ENCODE measurements at places on chromosomes 7 and 10. TPM values are rescaled to one million over a fixed set of nuclear protein-coding genes. Genes with fewer than 3 reads are reported as not detected.

GRCh38 chr7:119711104-119711503, 561.9 kb upstream of the KCND2 start:
- H3K27me3 ChIP-seq: no peaks in the 10 kb centered on the region
- no peak overlapping the region for H3K27ac ChIP-seq
- no peak for DNase-seq
- H3K4me3 ChIP-seq: no peak overlapping the region
- H3K36me3 ChIP-seq: no peaks in the 10 kb centered on the region

GRCh38 chr10:53839440-53840039, 961.5 kb downstream of the PCDH15 start:
- H3K4me1 ChIP-seq: no peaks in the 10 kb centered on the region
- H3K27me3 ChIP-seq: no peaks in the 10 kb centered on the region
- H3K36me3 ChIP-seq: no peaks in the 10 kb centered on the region
- no peak overlapping the region for H3K4me3 ChIP-seq

DNA sequence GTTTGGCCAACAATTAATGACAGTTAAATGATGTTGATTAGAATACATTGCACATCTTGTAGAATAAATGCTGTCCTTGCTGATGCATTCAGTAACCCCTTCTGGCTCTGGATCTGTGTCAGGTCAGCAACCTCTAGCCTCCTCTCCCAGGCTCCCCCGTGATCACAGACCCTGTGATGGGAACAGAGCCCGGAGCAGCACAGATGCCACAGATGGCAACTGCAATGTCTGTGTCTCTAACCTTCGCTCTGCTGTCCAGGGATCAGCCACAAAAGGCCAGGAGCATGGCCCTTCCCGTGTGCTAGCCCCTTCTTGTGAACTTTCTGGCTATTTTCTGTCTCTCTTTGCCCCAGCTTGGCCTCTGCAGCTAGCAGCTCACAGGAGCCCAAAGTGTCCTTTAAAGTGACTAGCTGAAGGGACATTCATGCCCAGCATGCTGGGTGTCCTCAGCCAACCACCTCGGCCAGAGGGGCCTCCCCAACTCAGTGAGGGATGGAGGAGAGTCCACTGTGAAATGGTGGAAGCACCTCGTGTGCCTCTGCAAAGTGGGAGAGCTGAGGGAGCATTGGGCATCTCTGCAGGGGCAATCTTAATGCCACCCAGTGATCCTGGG, 167.0 kb upstream of the TCERG1L start:
- no peak overlapping the region for H3K4me3 ChIP-seq
- DNase-seq: no peak
- no peaks in the 10 kb centered on the region for H3K4me1 ChIP-seq
- no peak overlapping the region for H3K27ac ChIP-seq

MYL10 gene
- not detected for total RNA-seq

DNA sequence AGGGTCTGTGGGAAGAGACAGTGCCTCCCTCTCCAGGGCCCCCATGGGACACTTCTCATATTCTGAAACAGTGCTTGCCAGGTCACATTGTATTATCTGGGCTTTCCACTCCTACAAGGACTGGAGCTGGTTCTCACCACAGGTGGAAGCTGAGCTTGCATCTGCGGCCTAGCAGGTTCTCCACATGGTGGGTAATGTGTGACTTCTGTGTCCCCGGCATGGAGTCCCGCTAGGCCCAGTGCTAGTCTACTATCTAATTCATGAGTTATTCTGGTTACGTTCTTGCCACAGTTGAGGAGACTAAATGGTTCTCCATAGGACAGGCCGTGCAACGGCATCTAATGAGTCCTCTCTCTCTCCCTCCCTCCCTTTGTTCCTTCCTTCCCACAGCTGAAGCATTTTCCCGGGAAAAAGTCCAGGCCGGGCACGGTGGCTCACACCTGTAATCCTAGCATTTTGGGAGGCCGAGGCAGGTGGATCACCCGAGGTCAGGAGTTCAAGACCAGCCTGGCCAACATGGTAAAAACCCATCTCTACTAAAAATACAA, 27.7 kb downstream of the PRLHR start:
- peaks cover 4% of the 10 kb centered on the region for H3K4me1 ChIP-seq
- no peaks in the 10 kb centered on the region for H3K36me3 ChIP-seq
- no peak for DNase-seq
- H3K27ac ChIP-seq: no peak overlapping the region
- no peak overlapping the region for H3K4me3 ChIP-seq

- no peak overlapping the region for H3K4me3 ChIP-seq
- H3K27me3 ChIP-seq: peaks cover 51% of the 10 kb centered on the region
- DNase-seq: no peak
- H3K36me3 ChIP-seq: no peaks in the 10 kb centered on the region
- H3K4me1 ChIP-seq: peaks cover 5% of the 10 kb centered on the region
- H3K27ac ChIP-seq: no peak overlapping the region
Observed at GRCh38 chr7:1401011-1401410, 58.3 kb downstream of the MICALL2 start.

- no peak for DNase-seq
- peaks cover 12% of the 10 kb centered on the region for H3K36me3 ChIP-seq
- H3K27ac ChIP-seq: no peak overlapping the region
- no peak overlapping the region for H3K4me3 ChIP-seq
Observed at GRCh38 chr7:101236292-101236835, 1.2 kb downstream of the CLDN15 start.

GRCh38 chr10:88187472-88187871, 324.0 kb downstream of the PTEN start:
- H3K4me1 ChIP-seq: peaks cover 4% of the 10 kb centered on the region
- no peak overlapping the region for H3K27ac ChIP-seq
- no peaks in the 10 kb centered on the region for H3K36me3 ChIP-seq
- H3K27me3 ChIP-seq: no peaks in the 10 kb centered on the region
- no peak overlapping the region for H3K4me3 ChIP-seq

DNA sequence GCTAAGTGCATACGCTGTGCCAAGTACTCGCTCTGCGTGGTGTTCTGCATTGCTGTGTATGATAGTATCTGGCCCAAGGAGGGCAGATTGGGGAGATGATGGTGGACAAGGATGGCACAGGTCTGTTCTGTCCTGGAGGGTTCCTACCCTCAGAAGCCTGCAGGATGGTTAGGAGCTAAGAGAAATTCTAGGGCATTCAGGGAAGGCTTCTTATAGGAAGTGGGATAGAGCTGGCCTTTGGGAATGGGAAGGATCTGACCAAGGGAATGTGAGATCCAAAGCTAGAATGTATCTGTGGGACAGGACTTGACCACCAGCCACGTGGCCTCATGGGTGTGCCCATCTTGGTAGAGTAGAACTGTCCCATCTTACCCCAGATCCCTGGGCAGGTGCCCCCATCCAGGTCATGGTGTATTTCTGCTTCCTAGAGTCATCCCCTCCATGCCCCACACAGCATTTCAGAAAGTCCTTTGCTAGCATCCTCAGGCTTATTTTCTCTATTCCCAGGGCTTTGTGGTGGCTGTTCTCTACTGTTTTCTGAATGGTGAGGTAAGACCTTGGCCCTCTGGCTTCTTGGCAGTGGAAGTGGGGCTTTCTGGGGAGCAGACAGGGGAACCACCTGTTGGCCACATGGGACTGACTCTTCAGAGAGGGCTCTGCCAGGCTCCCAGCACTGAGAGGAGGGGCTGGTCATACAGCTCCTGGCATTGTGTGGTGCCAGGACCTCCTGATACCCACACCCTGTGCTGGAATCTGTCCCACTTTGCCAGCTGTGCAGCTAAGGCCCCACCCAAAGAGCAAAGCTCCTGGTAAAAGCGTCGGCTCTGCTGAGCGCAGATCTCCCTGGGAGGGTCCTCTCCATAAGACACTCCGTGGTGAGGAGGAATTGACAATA, 52.5 kb downstream of the ADCYAP1R1 start:
- DNase-seq: no peak
- no peak overlapping the region for H3K27ac ChIP-seq
- H3K27me3 ChIP-seq: peaks cover 2% of the 10 kb centered on the region

GRCh38 chr7:14424675-14425074, 435.2 kb upstream of the ETV1 start:
- H3K27ac ChIP-seq: no peak overlapping the region
- no peaks in the 10 kb centered on the region for H3K27me3 ChIP-seq
- H3K4me3 ChIP-seq: no peak overlapping the region
- no peaks in the 10 kb centered on the region for H3K4me1 ChIP-seq
- no peaks in the 10 kb centered on the region for H3K36me3 ChIP-seq

ZFYVE27 gene
- 22.6 TPM for total RNA-seq

TMEM243 gene
- 46.9 TPM for total RNA-seq

GRCh38 chr7:156781972-156782371, 111.0 kb downstream of the LMBR1 start:
- no peaks in the 10 kb centered on the region for H3K27me3 ChIP-seq
- no peak for DNase-seq
- H3K27ac ChIP-seq: peak overlapping the region; percentile 16
- peaks cover 37% of the 10 kb centered on the region for H3K4me1 ChIP-seq
- peaks cover 20% of the 10 kb centered on the region for H3K36me3 ChIP-seq

GRCh38 chr10:101280511-101280910, 51.2 kb upstream of the LBX1 start:
- no peak overlapping the region for H3K4me3 ChIP-seq
- peaks cover 2% of the 10 kb centered on the region for H3K4me1 ChIP-seq
- no peak overlapping the region for H3K27ac ChIP-seq
- peaks cover 37% of the 10 kb centered on the region for H3K27me3 ChIP-seq
- no peaks in the 10 kb centered on the region for H3K36me3 ChIP-seq

IRF5 gene
- total RNA-seq: 7.2 TPM

SPAG6 gene
- 0.09 TPM for total RNA-seq

DNA sequence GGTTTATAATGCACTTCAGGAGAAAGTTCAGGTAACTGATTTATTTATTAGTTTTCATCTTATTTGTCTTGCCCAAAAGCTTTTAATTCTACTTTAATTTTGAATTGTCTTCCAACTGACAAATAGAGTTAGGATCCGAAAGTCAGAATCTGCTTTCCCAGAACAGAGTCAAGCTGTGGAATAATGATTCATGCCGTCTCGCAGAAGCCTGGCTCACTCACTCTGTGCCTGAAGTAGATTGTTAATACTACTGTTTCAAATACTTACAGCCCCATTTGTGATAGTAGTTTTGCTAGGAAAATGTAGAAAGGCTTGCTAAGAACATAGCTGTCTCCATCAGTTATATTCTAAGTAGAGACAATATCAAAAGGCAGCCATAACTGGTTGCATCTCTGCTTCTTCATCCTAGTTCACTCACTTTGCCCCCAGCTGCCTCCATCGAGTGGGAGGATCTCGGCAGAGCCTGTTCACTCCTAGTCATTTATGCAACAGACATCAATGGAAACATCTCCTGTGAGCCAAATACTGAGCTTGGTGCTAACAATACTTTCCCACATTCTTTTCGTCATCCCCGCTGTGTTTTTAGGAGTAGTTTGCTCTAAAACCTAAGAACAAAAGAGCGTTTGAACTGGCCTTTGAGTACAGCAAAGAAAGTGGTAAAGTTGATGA, 28.0 kb downstream of the ABRAXAS2 start:
- H3K36me3 ChIP-seq: peaks cover 28% of the 10 kb centered on the region
- H3K4me3 ChIP-seq: no peak overlapping the region
- DNase-seq: no peak
- no peaks in the 10 kb centered on the region for H3K4me1 ChIP-seq
- H3K27ac ChIP-seq: no peak overlapping the region

OR6B1 gene
- total RNA-seq: not detected

- DNase-seq: no peak
Observed at GRCh38 chr10:124975977-124976514, 34.1 kb downstream of the ZRANB1 start.

ACSL5 gene
- total RNA-seq: 32.1 TPM

POM121C gene
- total RNA-seq: 85.7 TPM

DNA sequence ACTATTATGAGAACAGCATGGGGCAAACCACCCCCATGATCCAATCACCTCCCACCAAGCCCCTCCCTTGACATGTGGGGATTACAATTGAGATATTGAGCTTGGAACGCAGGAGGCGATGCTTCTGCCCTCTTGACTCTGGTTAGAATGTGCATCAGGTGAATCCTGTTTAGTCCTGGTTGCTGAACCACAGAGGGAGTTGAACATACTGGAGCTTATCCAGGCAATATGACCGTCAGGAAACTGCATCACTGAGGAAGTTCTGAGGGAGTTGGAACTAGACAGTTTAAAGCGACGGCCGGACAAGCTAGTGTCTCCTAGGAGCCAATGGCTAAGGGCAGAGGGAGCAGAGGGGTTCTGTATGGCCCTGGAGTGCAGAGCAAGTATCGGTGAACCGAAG, 31.8 kb upstream of the GARS1 start:
- H3K4me3 ChIP-seq: no peak overlapping the region
- peaks cover 10% of the 10 kb centered on the region for H3K36me3 ChIP-seq
- no peaks in the 10 kb centered on the region for H3K27me3 ChIP-seq
- no peak overlapping the region for H3K27ac ChIP-seq
- no peak for DNase-seq

BLNK gene
- not detected for total RNA-seq
